HFFc6 (cell line): ENCODE measurements at places on chromosomes 3 and 15. TPM values are rescaled to one million over a fixed set of nuclear protein-coding genes. Genes with fewer than 3 reads are reported as not detected.

PLA1A gene
- total RNA-seq: not detected in 3 replicates

DNA sequence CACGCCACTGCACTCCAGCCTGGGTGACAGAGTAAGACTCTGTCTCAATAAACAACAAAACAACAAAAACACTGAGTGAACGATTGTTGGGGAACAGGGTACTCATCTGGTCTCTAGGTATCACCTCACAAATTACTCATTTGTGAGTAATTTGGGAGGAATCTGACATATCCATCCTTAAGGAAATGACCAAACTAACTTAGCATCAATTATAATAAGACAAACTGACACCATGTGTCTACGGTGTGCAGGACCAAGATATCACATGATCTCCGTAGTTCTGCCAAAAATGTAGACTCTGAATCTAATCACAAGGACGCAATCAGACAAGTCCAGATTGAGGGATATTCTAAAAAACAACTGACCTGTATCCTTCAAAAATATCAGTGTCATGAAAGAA lies 12.0 kb upstream of the DAPK2 start:
- no peak for DNase-seq

GRCh38 chr3:150925751-150926201 lies 20.5 kb upstream of the MINDY4B start:
- no peak for DNase-seq

- DNase-seq: peak; percentile 7
These were observed 61.0 kb downstream of the IQSEC1 start for GRCh38 chr3:13012221-13012691.

SLC22A13 gene
- 0.13 to 0.25 TPM in 2 of 3 replicates, not detected in the other for total RNA-seq

DNA sequence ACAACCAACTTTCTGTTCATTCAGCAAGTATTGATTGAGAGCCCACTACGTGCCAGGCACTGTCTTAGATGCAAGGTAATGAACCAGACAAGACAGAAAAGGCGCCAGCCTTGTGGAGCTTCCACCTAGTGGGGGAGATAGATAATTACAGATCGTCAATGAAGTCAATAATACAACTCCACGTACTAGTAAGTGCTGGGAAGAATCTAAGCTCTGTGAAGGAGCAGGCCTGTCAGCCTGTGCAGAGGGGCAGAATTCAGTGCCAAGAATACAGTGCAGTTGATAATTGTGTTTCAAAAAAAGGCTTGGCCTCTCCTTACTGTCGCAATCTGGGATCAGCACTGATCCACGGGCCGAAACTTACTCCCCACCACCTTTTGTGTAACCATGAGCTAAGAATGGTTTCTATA lies 186.3 kb downstream of the FEZF2 start:
- no peak for DNase-seq

ADCY5 gene
- 0.23 to 0.56 TPM (median 0.39 TPM) in 3 replicates for total RNA-seq

CERS3 gene
- not detected in 3 replicates for total RNA-seq

ZNF609 gene
- 19.7 to 20.6 TPM (median 20.0 TPM) in 3 replicates for total RNA-seq

- peak; percentile 89 for DNase-seq
These were observed 24.6 kb upstream of the RSL24D1 start for GRCh38 chr15:55221090-55222011.

DNA sequence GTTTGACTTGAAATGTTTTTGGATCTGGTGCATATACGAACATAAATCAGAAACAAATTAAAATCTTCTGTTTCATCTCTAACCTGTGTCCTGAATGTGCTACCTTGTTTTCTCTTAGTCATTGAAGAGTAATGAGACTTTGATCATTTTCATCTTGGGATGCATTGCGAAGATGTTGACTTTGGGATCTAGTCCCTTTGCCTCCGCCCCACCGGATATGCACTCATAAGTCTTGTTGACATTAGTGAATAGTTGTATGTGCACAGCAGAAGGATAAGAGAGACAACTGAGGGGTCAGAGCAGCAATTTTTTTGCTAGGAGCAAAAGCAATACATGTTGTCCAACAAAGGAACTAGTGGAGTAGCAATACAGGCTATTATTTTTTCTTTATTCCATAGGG lies 35.9 kb upstream of the SPRED1 start:
- DNase-seq: no peak

DNA sequence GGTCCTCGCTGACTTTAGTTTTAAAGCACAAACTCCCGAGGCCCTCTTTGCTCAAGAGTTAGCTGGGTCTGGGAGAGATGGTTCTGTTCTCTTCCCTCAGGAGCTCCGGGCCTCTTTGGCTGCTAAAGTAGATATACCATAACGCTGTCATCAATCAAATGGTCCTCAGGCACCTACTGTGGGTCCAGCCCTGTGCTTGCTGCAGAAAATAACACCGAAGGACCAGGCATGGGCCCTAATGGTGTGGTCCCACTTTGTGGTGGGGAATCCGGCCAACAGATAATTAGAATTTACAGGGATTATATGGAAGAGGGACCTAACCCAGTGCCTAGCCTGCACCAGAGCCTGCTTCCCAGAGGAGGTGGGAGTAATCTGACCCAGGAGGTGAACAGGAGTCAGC lies 347.4 kb downstream of the LRTM1 start:
- no peak for DNase-seq

CCR8 gene
- total RNA-seq: not detected in 2 replicates

NMB gene
- total RNA-seq: 6.1 to 7.0 TPM (median 6.6 TPM) in 3 replicates

- no peak for DNase-seq
These were observed 1064.9 kb downstream of the FHIT start for GRCh38 chr3:60186359-60186758.

DNA sequence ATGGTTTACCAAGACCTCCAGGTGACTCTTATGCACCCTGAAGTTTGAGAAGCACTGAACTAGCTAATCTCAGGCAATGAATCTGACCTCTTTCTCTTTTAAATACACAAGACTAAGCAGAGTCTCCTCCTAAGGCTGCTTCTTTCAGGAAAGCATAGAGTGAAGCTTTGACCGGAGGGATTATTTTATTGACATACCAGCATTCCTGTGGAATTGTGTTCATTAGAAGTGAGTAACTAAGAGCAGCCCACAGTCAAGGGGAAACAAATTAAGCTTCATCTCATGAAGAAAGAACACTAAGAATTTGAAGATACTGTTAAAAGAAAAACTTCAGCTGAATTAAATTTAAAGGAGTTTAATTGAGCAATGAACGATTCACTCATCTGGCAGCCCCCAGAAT lies 963.5 kb downstream of the NTRK3 start:
- DNase-seq: peak; percentile 77

GRCh38 chr15:55700876-55701275 lies 42.1 kb downstream of the PRTG start:
- DNase-seq: no peak

TNFAIP8L3 gene
- 0.17 and 0.37 TPM in 2 replicates for total RNA-seq

THRB gene
- total RNA-seq: not detected in 3 replicates

GRCh38 chr15:67915461-67916374 lies 75.9 kb upstream of the RNU6-1 start:
- DNase-seq: no peak

SLC9A9 gene
- total RNA-seq: 0.76 TPM in 1 of 2 replicates, not detected in the other

SUCNR1 gene
- not detected in 3 replicates for total RNA-seq

EPHB3 gene
- total RNA-seq: 4.5 to 5.6 TPM (median 4.9 TPM) in 3 replicates

DNA sequence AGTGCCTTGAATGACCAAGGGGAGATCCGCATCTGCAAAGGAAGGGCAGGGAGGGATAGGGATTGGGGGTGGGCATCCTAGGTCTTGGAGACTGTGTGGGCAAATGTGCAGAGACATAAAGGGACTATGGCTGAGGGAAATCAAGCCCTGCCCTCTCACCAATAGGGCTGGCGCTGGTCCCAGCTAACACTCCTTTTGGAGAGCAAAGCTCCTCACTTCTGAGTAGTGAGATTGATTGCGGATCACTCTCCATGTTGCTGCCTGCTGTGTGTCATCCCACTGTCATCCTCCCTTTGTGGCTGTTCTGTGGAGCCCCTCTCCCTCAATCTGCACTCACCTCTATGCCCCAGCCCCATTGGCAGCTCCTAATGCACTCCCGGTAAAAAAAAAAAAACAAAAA lies 2.2 kb upstream of the CELSR3 start:
- no peak for DNase-seq

- DNase-seq: no peak
These were observed 299.8 kb upstream of the GPR149 start for GRCh38 chr3:154729741-154730140.

SCG5 gene
- 2.5 to 5.5 TPM (median 3.8 TPM) in 3 replicates for total RNA-seq
